Esophagus squamous epithelium (tissue), 5 donors: ENCODE measurements at places on chromosomes 5 and 9. TPM values are rescaled to one million over a fixed set of nuclear protein-coding genes. Genes with fewer than 3 reads are reported as not detected.

Gene STPG3
- not detected for total RNA-seq

Gene WWC1
- total RNA-seq, result 25.0 TPM

Gene SLC1A1
- total RNA-seq, result 2.3 TPM

Gene GRXCR2
- total RNA-seq, result not detected

Gene FAM221B
- total RNA-seq, result not detected

Gene TSSK1B
- total RNA-seq, result 0.88 TPM

Gene CARD9
- 0.91 TPM for total RNA-seq

Gene EGR1
- 10.9 TPM for total RNA-seq

- H3K27ac ChIP-seq, result peak within 1 kb of the TSS; percentile 72
- H3K36me3 ChIP-seq, result peaks cover 5% of the 10 kb centered on the region
- DNase-seq, result no peak
- H3K4me3 ChIP-seq, result peak within 1 kb of the TSS; percentile 90
- peaks cover 34% of the 10 kb centered on the region for H3K27me3 ChIP-seq
These were observed at the start of gene SHROOM1 for GRCh38 chr5:132830436-132831094. TSS of gene SHROOM1 (minus strand) at chr5:132830647. CDS start at chr5:132826140, 4,507 bp downstream.

- no peak overlapping the region for H3K27ac ChIP-seq
- DNase-seq, result no peak
- no peaks in the 10 kb centered on the region for H3K36me3 ChIP-seq
- no peak overlapping the region for H3K4me3 ChIP-seq
These were observed 148.0 kb upstream of the CDH12 start for GRCh38 chr5:23001120-23001519.

DNA sequence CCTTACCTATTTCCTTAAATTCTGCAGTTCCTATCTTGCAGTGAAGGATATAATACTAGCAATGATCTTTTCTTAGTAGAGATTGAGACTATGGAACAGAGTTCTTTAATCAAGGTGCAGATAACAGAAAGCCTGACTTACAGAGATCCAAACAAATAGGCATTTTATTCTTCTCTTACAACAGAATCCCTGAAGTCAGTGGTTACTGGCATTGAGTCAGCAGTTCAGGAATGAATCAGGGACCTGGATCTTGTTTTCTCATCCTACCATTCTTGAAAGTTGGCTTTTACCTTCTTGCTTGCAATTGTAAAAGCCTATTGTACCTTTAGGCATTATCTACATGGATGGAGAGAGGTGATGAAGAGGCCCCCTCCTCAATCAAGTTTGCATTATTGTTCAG, 47.5 kb upstream of the TLE4 start:
- DNase-seq, result no peak
- H3K27me3 ChIP-seq, result no peaks in the 10 kb centered on the region
- H3K27ac ChIP-seq, result no peak overlapping the region
- H3K4me1 ChIP-seq, result no peaks in the 10 kb centered on the region
- H3K36me3 ChIP-seq, result no peaks in the 10 kb centered on the region

- no peak overlapping the region for H3K27ac ChIP-seq
- no peak overlapping the region for H3K4me3 ChIP-seq
- no peaks in the 10 kb centered on the region for H3K4me1 ChIP-seq
- H3K27me3 ChIP-seq, result no peaks in the 10 kb centered on the region
These were observed 91.1 kb downstream of the TARS1 start for GRCh38 chr5:33531824-33532223.

DNA sequence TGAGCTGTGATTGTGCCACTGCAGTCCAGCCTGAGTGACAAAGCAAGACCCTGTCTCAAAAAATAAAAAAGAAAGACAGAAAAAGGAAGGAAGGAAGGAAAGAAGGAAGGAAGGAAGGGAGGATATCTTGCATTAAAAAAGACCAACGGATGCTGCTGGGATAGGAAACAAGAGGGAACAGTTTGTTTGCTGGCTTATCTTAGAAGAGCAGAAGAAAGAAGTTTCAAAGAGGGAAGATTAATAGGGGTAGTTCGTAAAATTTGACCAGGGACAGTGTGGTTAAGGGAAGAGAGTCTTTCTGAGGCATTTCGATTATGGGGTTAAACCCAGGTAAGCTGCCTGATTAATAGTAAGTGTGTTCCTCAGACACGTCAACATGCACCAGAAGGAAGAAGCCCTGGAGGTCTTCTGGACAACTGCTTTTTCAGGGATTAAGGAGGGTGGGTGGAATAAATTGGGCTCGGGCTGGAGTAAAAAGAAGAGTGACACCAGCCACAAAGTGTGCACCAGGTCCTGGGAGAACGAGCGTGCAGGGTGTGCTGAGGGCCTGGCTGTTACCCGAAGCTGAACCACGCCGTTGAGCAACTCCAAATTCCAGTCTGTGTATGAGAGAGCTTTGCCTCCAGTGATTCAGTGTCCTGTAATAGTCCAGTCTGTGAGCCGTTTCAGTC, 24.8 kb downstream of the FYB1 start:
- H3K27me3 ChIP-seq, result no peaks in the 10 kb centered on the region
- peak overlapping the region; percentile 54 for H3K27ac ChIP-seq
- H3K4me3 ChIP-seq, result no peak overlapping the region
- peaks cover 9% of the 10 kb centered on the region for H3K4me1 ChIP-seq
- H3K36me3 ChIP-seq, result no peaks in the 10 kb centered on the region

DNA sequence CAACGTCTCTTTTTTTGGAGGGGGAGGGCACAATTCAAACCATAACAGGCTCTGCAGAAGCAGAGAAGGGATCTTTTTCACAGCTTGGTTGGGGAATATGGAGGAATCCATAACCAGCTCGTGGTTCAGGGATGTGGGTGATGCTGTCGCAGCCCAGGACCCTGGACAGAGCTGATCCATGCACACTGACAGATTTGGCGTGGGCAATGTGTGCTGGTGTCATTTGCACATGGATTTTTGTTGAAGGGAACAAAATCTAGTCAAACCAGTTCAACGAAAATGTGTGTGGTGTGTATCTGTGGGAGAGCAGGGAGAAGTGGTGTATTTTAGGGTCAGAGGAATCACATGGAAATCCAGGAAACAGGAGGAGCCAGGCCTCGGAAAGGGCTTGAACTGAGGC, 4.2 kb downstream of the DOCK2 start:
- H3K4me1 ChIP-seq, result peaks cover 15% of the 10 kb centered on the region
- DNase-seq, result no peak
- H3K36me3 ChIP-seq, result no peaks in the 10 kb centered on the region
- H3K4me3 ChIP-seq, result no peak overlapping the region
- H3K27me3 ChIP-seq, result peaks cover under 1% of the 10 kb centered on the region
- H3K27ac ChIP-seq, result no peak overlapping the region

DNA sequence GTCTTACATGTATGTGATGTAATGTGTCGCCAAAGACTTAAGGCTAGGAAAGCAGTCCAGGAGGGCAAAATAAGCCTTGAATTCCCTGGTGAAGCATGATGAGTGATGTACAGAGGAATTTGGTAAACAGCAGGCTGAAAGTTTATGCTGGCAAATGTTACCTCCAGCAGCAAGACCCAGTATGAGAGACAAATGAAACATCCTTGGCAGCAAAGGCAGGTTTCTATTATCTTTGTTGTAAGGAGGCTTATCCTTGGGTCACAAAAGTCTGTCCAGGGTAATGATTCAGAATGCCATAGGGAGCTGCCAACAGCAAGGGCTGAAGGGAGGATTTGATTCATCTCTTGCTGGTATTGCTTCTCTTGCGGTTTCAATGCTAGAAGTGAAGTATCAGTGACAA, 75.9 kb upstream of the HTR4 start:
- peaks cover 23% of the 10 kb centered on the region for H3K4me1 ChIP-seq
- H3K36me3 ChIP-seq, result no peaks in the 10 kb centered on the region
- no peaks in the 10 kb centered on the region for H3K27me3 ChIP-seq
- DNase-seq, result no peak
- no peak overlapping the region for H3K27ac ChIP-seq
- no peak overlapping the region for H3K4me3 ChIP-seq

GRCh38 chr9:136623842-136624183, 38.9 kb upstream of the EGFL7 start:
- no peak overlapping the region for H3K4me3 ChIP-seq
- no peaks in the 10 kb centered on the region for H3K27me3 ChIP-seq
- peaks cover 90% of the 10 kb centered on the region for H3K4me1 ChIP-seq
- no peaks in the 10 kb centered on the region for H3K36me3 ChIP-seq

GRCh38 chr5:39896104-39896503, 471.3 kb upstream of the DAB2 start:
- H3K27me3 ChIP-seq, result no peaks in the 10 kb centered on the region
- no peak overlapping the region for H3K27ac ChIP-seq
- no peak for DNase-seq
- no peak overlapping the region for H3K4me3 ChIP-seq
- no peaks in the 10 kb centered on the region for H3K4me1 ChIP-seq
